AML-193 (cell line): ENCODE measurements at places on chromosomes 2 and 18.
A peak's percentile ranks its signal among the peaks of the same experiment; 100 is the strongest.

DNA sequence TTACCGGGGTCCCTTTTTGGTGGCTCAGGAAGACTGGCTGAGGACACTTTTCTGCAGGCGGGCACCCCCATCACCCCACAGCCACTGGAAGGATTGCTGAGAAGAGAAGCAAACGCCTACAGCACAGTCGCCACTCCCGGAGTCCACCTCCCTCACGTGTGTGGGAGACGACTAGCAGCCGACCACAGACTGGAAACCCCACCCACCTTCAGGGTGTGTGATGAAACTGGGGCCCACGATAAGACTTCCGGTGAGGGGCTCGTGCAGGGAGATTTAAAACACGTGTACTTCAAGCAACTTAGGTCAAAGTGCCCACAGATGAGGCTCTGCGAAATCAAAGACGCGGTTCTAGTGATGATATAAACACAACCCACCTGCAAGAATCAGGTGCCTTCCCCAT lies 26.3 kb downstream of the MBP start:
- DNase-seq, result no peak

GRCh38 chr2:18911416-18911815 lies 322.0 kb upstream of the NT5C1B start:
- DNase-seq, result no peak

GRCh38 chr2:151908204-151908882 lies 80.1 kb upstream of the ARL5A start:
- no peak for DNase-seq

DNA sequence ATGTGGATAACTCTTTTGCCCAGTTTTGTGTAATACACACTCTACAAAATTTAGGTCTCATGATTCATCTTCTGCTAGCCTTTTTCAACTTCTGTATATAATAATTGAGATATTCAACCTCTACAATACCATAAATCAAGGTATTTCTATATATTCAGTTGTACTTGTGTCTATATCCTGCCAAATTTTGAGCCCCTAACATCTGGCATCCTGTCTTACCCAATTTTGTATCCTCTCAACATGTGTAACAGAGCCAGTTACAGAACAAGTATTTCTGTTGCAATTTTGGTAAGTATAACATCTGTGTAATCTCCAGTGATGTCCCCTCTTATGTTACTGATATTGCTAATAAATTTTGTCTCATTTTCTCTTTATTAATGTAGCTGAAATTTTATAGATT lies 145.8 kb downstream of the TRIB2 start:
- DNase-seq, result no peak

DNA sequence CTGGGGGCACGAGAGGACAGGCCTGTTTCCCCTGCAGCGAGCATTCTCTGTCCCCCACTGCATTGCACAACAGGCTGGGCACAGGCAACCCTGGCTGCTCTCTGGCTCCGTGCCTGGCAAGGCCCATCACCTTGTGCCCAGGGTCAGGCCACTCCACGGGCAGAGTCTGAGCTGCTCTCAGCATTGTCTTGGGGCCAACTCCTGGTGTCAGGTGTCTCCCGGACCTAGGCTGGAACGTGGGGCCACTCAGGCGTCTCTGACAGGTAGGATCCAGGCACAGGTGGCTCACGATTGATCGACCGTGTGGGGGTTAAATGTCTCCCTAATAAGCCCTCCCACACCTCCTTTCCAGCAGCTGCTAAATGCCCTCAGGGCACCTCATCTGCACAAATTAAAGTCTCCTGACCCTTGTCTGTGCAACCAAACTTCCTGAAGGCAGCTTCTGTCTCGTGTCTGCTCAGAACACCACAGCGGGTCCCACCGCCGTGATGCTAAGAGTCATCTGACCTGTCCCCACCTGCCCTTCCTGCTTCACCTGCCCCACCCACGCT lies 66.6 kb upstream of the GPC1 start:
- DNase-seq, result no peak

- DNase-seq, result no peak
Observed at GRCh38 chr2:100140582-100140981, 1.8 kb downstream of the AFF3 start.

DNA sequence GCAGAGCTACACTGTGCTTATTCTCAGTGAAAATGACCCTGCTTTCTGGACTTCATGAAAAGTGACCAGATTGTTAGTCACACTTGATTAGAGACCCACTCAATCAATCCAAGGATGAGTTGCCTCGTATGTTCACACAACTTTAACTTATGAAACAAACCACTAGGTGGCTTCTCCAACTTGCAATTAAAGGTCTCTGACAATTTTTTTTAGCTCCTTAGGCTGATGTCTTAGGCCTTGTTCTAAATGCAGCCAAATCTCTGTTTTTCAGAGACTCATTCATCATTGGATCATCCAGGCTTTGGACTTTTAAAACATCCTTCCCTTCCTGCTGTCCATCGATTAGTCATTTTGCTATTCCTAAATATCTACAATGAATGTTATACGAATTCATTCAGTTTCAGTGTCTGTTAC lies 63.4 kb downstream of the MREG start:
- DNase-seq, result peak; percentile 65

DNA sequence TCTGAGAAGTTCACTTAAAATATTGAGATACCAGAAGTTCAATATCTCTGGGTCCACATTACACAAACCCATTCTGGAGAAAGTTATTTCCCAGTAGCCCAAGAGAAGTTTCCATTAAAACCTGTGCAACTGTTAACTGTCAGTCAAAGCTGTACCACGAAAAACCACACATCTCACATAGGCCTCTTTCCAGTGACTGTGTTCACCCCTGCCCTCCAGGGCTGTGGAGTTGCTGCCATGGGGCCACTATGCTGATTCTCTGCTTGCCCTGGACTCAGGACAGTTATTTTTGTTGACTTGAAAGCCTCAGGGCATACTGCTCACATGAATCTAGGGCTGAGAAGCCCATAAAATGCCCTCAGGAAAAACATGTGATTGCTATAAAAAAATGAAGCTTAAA lies 153.8 kb downstream of the PIEZO2 start:
- no peak for DNase-seq

DNA sequence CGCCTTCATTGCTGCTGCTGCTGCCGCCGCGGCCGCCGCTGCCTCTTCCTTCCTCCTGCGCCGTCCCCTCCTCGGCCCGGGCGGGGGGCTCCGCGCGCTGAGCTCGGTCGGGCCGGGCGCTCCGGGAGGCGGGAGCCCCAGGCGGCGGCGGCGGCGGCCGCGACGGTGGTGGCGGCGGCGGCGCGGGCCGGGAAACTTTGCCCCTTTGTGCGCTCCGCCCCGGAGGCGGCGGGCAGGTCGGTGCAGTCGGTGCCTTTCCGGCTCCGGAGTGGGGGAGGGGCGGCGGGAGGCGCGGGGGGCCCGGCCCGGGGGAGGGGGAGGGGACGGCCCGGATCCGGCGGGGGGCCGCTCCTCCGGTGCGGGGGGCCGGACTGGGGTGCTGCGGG lies 205 bp downstream of the TET3 start:
- no peak for DNase-seq
